Activated naive CD8-positive, alpha-beta T cell treated with anti-CD3 and anti-CD28 coated beads, Interleukin-2, amount 10 ng/mL, durations not matched to agents 7 days and 5 days (primary cell): ENCODE measurements at places on chromosomes 12 and 14.

DNA sequence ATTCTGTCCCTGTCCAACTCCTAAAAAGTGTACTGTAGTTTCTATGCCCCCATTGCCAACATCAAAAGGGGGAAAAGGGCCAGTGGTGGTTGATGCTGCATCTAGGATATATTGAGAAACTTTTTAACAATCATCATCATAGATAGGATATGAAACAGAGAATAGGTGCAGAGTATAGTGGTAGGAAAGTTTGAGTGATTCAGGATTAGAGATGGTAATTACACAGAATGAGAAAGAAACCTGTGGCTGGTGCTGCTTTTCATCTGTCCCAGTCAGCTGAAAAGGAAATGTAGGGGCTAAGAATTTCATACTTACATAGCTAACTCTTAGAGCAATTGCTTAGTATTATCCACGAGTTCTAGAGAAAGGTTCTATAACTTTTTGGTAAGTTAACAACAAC is 67.6 kb downstream of the GTF2A1 start:
- no peak for DNase-seq

GRCh38 chr14:102538602-102539543 is 29.3 kb upstream of the ANKRD9 start:
- DNase-seq, result no peak

DNA sequence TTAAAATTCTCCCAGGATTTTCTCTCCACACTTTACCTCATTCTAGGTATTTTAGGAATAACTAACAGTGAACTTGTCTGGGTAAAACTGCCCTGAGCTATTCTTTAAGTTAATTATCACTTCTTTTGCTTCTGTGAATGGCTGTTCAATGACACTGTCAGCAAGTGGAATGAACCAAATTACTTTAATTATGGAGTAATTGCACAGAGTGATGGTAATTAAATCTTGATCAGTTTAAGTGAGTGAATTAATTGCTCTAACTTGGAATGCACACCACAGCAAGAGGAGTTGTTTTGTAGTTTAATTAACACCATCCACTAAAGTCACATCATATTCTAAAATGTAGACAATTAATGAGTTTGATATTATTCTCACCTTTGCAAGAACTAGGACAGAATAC is 36.2 kb upstream of the TMEM260 start:
- no peak for DNase-seq

DNA sequence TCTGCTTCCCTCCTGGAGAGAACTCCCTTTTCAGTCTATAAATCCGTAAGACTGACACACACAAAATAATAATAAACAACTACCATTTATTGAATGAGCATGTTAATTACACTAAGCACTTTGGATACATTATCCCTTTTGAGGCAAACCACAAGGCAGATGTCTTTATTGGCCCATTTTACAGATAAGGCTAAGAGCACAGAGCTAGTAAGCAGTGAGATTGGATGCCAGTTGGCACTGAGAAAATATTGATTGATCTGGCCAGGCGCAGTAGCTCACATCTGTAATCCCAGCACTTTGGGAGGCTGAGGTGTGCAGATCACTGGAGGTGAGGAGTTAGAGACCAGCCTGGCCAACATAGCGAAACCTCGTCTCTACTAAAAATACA is 21.9 kb upstream of the RBM19 start:
- no peak for DNase-seq

GRCh38 chr14:65002586-65003210 is 16.0 kb downstream of the FNTB start:
- no peak for DNase-seq

GRCh38 chr12:109714913-109715244 is 1.3 kb downstream of the FAM222A start:
- DNase-seq, result no peak

DNA sequence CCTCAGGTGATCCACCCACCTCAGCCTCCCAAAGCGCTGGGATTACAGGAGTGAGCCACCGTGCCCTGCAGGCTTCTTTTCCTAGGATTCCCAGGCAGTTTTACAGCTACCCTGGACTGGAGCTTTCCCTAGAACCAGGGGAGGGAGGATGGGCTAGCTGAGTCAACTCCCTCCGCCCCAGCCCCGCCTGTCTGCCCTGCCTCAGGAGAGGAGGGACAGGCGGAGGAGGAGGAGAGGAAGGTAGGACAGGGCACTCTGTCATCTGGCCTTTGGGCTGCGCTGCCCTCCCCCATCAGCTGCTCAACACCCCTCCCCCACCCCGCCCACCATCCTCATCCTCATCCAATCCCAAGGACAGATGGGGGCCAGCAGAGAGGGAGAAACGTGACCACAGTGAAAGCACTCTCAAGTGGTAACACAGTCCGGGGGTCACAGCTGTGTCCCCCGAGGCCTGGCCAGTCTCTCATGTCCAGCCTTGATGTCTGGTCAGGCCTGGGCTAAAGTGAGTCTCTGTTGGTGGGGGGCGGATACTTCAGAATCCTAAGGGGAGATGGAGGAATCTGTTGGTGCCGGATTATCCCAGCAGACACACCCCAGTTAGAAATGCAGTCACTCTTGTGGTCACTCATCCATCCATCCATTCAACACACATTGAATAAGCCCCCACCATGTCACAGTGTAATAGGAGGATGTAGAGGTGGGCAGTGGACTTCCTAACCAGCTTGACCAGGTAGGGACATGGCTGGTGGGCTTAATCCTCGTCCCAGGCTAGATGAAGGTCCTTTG is 12.3 kb downstream of the FIGNL2 start:
- no peak for DNase-seq

- no peak for DNase-seq
These were observed 243.8 kb upstream of the NPAS3 start for GRCh38 chr14:32694795-32695449.

GRCh38 chr14:61368781-61369453 is 47.5 kb downstream of the PRKCH start:
- DNase-seq, result no peak

DNA sequence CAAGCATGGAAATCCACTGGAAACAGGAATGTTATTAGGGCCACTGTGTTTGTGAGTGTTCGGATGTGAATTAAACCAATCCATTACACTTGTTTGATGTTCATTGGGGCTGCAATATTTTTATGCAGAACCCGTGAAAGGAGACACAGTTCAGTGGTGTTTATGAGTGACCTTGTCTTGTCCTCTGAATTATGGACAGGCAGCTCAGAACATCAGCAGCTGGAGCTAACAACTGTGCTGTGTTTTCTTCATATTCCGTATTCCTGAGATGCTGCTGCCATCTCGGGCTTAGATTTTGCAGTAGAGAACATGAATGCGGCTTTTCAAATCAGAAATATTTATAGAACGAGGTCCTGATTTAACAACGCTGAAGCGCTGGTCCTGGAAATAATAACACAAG is 20.3 kb upstream of the CACNA1C start:
- DNase-seq, result no peak

DNA sequence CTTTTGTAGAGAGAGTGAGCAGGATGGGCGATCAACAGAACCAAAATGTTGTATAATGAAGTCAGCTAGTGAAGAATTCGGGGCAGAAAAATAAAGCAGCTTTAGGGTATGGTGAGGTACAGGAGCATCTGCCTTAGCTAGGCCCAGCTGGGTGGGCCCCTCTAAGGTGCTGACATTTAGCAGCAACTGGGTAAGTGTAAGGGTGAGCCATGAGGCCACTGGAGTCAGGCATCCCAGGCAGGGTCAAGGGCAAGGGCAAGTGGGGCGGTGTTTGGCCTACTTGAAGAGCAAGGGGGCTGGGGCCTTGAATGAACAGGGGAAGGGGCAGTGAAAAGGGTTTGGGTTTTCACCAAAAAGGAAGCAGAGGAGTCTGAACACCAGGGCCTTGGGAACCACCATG is 583.6 kb downstream of the BCL11B start:
- no peak for DNase-seq

DNA sequence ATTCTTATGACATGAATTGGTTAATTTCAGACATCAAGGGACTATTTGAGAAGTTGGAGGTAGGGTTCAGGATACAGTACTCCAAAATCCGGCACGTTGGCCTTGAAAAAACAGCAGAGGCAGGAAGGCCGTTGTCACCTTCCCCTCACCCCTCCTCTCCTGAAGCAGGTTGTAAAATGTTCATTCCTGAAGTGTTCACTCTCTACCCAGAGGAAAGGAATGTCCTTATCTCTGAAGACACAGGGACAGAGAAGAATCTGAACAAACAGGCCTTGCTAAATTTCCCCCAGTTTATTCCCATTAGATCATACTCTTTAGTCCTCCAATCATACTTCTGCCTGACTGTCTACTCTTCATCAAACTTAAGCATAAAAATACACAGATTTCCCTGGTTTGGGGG is 313.6 kb downstream of the ZFP36L1 start:
- DNase-seq, result no peak
